ENCODE measurements at places on chromosomes 2 and 18.

- DNase-seq = no peak
- no peak overlapping the region for H3K4me3 ChIP-seq
- peaks cover 6% of the 10 kb centered on the region for H3K27me3 ChIP-seq
Observed at GRCh38 chr18:50126471-50126870, 68.5 kb downstream of the MYO5B start.

DNA sequence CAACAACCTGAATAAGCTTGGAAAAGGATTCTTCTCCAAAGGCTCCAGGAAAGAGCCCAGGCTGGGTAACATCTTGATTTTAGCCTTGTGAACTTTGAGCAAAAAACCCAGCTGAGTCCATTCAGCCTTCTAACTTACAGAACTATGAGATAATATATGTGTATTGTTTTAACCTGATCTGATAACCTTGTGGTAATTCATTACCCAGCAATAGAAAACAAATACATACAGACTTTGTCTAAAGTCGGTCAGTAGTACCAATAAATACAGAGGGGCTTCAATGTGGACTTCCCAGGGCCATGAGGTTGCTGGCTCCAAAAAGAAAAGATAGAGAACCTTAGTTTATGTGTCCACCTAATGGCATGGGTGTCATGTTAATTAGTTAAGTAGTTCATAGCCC lies 191.8 kb downstream of the KCNH7 start:
- DNase-seq = no peak
- no peaks in the 10 kb centered on the region for H3K36me3 ChIP-seq
- no peaks in the 10 kb centered on the region for H3K27me3 ChIP-seq
- H3K27ac ChIP-seq = no peak overlapping the region
- no peak overlapping the region for H3K4me3 ChIP-seq

DNA sequence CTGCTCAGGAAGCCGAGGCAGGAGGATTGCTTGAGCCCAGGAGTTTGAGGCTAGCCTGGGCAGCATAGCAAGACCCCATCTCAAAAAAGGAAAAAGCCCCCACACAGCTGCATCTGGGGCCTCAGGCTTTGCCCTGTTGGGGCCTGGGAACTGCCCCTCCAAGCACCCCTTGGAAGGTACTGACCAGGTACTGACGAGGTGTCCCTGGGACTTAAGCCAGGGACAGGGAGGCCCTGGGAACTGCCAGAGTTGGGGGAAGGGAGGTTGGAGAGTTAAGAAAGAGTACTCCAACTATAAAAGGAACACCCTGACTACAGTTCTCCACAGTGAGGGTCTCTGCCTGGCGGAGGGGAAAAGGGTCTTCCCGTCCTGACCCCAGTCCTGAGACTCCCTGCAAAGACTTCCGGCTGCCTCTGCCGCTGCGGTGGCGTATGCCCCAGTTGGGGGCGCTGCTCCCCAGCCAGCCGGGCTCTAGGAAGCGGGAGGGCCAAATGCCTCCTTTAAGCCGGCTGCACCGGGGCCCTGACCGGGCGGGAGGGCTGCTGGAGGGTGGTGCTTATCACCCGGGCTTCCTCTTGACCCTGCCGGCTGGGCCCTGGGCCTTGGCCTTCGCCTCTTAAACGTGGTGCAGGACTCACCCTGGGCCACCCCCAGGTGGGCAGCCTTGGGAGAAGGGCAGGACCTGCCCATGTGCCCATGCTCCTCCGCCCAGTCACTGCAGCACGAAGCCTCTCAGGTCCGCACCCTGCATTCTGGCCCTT lies 12.8 kb downstream of the SLC30A3 start:
- H3K36me3 ChIP-seq = no peaks in the 10 kb centered on the region
- H3K4me1 ChIP-seq = no peaks in the 10 kb centered on the region
- H3K27ac ChIP-seq = no peak overlapping the region
- DNase-seq = peak; percentile 67

DNA sequence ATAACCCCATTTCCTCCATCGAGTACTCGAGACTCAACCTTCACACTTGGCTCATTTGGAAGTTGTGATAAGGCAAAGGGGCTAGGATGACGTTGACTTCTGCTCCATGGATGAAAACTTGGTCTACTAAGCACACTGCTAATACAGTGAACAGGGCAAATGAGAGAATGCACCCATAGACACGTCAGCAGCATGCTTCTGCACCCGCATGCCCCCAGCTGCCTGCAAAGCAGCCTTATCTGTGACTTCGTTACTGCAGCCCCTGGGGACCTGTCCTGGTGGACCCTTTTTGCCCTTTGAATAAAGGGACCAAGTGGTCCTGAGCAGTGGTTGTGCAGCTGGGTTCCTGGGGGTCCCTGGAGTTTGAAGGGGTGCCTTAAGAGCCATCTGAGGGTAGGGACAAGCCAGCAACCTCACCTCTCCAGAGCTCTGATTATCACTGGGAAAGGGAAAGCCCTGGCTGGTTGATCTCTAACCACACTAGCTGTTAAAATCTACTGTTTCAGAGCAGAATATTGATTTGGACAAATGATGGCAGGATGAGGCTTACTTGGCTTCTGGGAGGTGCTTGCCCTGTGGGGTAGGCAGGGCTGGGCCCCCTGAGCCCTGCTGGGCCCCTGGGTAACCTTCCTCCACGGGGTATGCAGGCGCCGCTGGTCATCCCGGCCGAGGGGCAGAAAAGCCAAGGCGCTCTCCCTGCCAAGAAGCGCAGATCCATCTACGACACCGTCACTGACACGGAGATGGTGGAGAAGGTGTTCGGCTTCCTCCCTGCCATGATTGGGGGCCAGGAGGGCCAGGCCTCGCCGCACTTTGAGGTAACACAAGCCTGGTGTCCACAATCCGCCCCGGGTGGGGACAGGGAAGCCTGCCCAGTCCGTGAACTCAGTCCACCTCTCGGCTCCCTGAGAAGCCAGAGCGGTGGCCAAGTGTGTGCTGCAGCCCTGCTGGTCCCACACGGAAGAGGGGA lies 37.6 kb upstream of the GPR17 start:
- no peak overlapping the region for H3K27ac ChIP-seq
- peaks cover 6% of the 10 kb centered on the region for H3K27me3 ChIP-seq
- H3K4me1 ChIP-seq = peaks cover 4% of the 10 kb centered on the region
- H3K4me3 ChIP-seq = no peak overlapping the region

GRCh38 chr2:215722986-215723630 lies 287.2 kb upstream of the FN1 start:
- no peaks in the 10 kb centered on the region for H3K36me3 ChIP-seq
- H3K27me3 ChIP-seq = no peaks in the 10 kb centered on the region
- H3K27ac ChIP-seq = no peak overlapping the region

- peaks cover 2% of the 10 kb centered on the region for H3K4me1 ChIP-seq
- H3K36me3 ChIP-seq = peaks cover 3% of the 10 kb centered on the region
- DNase-seq = no peak
- no peak overlapping the region for H3K27ac ChIP-seq
- H3K27me3 ChIP-seq = no peaks in the 10 kb centered on the region
Observed at GRCh38 chr2:158616480-158617000, 159.8 kb downstream of the PKP4 start.

DNA sequence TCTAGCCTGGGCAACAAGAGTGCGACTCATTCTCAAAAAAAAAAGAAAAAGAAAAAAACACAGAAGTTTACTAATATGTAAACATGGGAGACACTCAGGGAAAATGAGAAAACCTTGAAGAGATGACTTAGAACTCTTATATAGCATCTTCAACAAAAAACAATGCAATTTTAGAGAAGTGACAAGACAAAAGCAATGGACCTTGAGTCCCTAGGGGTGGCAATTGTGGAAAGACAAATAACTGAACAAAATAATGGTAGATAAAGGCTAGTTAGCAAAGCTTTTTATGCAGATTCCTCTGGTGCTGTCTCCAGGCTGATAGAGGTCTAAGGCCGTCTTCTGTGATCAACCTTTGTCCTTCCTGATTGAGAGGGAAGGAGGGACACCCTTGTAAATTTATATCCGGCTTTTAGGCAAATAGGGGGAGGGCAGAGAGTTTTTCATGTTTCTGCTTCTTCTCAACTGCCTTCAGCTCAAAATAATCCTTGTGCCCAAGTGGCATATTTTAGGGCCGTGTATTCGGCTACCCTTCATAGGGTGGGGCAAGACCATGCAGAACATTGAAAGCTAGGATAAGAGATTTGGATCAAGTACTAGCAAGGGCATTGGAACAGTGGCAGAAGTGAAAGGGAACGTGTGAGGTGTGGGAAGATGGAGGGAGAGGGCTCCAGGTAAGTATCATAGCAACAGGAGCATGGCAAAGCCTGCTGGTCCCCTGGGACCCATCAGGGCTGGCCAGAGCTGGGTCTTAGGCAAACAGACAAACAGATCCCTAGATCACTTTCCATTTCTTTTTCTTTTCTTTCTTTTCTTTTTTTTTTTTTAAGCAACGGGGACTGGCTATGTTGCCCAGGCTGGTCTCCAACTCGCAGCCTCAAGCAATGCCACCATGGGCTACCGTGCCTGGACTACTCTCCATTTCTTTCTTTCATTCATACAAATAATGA lies 116.2 kb upstream of the STPG4 start:
- no peak overlapping the region for H3K4me3 ChIP-seq
- H3K36me3 ChIP-seq = no peaks in the 10 kb centered on the region
- no peak overlapping the region for H3K27ac ChIP-seq
- peaks cover 2% of the 10 kb centered on the region for H3K4me1 ChIP-seq
- no peak for DNase-seq

DNA sequence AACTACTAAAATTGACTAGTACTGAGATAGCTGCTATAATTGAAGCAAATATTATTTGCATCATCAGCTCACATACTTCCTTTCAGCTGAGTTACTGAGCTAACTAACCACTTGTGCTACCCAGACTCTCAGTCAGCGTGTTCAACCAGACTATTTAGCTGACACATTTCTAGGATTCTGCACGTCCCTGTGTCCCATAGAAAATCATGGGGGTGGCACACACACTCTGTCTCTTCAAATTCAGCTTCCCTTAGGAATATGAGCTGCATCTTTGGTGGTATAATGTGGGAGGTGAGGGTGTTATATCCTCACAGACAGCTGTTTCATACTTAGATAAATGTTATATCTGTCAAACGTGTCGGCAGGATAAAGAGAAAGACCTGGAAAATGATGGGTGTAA lies 424.0 kb downstream of the CDH2 start:
- no peak overlapping the region for H3K27ac ChIP-seq
- H3K4me1 ChIP-seq = no peaks in the 10 kb centered on the region
- no peak for DNase-seq
- H3K27me3 ChIP-seq = no peaks in the 10 kb centered on the region
- no peak overlapping the region for H3K4me3 ChIP-seq
- no peaks in the 10 kb centered on the region for H3K36me3 ChIP-seq
